Choroid plexus epithelial cell (primary cell): ENCODE measurements at places on chromosomes 5 and 9.

- peak; percentile 52 for DNase-seq
Measured at GRCh38 chr5:133801955-133802751, 166.3 kb downstream of the C5orf15 start.

DNA sequence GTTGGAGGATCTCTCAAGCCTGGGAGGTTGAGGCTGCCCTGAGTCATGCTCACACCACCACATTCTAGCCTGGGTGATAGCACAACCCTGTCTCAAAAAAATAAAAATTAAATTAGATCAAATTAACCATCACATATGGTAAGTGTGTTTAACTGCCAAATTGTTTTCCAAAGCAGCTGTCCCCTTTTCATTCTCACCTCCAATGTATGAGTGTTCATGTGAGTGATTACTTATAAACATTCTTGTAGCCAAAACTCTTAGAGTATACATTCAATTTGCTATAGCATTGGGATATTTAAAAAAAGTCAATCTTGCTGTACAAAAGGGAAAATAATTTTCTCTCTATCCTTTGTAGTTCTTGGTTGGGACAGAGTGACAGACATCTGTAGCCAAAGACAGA, 53.4 kb upstream of the SNAPC3 start:
- no peak for DNase-seq

- no peak for DNase-seq
Measured at GRCh38 chr5:6737043-6737941, 24.1 kb downstream of the TENT4A start.

DNA sequence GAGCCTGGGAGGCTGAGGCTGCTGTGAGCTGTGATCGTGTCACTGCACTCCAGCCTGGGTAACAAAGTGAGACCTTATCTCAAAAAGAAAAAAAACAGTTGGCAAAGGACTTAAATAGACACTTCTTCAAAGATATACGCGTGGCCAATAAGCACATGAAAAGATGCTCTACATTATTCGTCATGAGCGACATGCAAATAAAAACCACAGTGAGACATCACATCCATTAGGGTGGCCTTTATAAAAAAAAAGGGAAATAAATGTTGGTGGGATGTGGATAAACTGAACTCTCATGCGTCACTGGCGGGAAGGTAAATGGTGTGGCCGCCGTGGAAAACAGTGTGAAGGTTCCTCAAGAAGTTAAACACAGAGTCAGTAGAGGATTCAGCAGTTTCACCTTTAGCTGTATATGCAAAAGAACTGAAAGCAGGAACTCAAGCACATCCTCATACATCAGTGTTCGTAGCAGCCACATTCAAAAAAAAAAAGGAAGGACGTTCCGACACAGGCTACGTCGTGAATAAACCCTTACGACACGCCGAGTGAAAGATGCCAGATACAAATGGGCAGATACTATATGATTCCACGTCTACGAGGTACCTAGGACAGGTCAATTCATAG, 24.5 kb upstream of the NRARP start:
- DNase-seq = no peak

DNA sequence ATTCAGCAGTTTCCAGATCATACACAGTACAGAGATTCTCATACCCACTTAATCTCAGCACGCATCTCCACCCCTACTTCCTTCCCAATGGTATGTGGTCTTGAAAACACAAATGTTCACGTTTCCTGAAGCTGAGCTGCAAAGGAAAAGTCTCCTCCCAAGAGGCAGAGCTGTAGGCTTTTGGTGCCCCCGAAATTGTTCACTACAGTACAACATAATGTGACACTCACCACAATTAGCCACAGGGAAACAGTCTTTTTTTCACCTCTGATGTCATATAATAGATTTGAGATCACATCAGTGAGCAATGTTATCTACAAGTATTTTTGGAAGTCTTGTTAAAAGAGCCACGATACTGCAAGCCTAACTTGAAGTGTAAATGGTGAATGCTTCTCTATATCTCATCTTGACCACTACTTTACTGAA, 40.2 kb downstream of the NFIB start:
- peak; percentile 58 for DNase-seq

- peak; percentile 44 for DNase-seq
Measured at GRCh38 chr5:33524476-33524875, 83.7 kb downstream of the TARS1 start.

- DNase-seq = peak; percentile 91
Measured at GRCh38 chr5:92917044-92917443, 664.0 kb downstream of the NR2F1-AS1 start.

DNA sequence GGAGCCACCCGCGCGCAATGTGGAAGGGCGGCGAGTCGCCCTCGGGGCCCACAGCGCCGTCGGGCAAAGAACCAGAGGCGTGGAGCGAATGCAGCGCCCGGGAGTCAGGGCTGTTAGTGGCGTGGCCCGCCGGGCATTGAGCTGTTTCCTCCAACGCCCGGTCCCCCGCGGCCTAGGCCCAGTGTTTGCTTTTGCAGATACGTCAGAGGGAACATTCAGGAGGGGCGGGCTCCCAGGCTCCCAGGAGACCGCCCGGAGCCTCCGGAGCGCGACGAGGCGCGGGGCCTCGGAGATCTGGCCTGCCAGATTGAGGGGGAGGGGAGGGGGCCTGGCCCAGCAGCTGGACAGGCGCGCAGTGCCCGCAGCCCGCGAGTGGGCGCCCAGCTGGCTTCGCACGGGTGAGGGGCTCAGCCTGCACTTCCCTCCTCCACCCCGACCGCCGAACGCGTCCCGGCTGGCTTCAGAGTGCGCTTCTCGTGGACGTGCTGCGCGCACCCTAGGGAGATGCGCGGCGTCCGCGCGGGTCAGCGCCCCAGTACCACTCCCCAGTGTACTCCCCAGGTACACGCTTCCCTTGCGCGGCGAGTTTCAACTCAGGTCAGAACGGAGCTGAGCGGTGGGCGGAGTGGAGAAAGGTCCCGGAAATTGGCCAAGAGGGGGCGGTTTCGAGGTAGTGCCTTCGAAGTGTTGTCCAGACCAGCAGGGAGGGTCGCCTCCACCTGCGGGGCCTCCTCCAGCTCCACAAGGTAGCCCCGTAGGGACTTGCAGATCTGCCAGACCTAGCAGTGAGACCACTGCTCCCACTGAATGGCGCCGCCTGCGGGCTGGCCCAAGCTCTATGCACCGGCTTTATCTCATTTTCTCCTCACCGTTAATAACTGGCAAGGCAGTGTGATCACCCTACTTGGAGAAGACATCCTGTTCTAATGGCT, 130.4 kb downstream of the TMEM174 start:
- peak; percentile 53 for DNase-seq

DNA sequence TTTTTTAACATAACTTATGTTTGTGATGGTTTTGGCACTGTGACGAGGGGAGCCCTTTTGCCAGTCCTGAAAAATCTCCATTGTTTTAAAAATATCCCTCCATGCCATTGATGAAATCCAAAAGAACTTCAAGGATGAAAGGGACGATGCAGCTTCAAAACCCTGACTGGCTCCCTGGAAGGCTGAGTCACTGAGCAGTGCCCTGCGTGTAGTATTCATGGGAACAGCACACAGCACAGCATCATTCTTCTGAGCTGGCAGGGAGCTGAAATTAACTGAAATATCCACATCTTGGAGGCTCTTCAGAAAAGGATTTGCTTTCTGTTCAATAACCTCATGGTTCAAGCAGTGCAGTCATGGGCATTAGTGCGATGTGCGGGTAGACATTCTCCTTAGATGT, 29.7 kb downstream of the PDE4D start:
- DNase-seq = peak; percentile 44

- DNase-seq = peak; percentile 84
Measured at GRCh38 chr9:124551472-124552272, 44.5 kb upstream of the NR5A1 start.

DNA sequence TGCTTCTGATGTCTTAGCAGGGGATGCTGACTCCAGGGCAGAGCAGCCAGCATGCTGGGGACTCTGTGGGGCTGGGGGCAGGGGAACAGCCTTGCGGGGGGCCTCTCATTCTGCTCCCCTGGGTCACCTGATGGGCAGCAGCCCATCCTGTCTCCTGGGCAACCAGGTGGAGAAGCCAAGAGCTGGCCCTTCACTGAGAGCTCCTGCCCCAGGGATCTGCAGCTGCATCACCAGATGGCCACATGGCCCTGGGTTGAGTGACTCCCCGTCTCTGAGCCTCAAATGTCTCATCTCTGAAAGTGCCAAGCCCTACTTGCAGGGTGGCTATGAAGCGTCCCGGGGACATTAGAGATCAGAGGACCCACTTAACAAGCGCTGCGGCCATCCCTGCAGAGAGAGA, 49.1 kb downstream of the LRSAM1 start:
- DNase-seq = no peak

DNA sequence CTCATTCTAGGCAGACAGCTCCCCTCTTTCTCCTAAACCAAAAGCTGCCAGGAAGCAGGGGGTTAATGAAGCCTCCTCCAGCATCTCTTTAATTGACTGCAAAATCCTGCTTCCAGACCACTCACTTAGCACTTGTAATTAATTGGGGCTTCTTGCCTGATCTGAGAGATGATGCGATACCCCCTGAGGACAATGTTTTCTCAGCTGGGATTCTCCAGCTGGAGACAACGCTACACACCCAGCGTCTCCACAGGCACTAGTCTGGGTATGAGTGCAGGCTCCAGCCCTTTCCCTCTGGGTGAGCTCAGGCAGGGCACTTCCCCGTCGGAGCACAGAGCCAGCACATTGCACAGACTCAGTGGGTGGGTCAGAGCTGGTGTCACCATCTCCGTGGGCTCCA, 16.1 kb downstream of the CPLX2 start:
- peak; percentile 3 for DNase-seq
